Stimulated activated CD4-positive, alpha-beta T cell treated with anti-CD3 and anti-CD28 coated beads, Interleukin-15, amount 100 ng/mL, for 48 hours (primary cell): ENCODE measurements at places on chromosomes 12 and 14.

DNA sequence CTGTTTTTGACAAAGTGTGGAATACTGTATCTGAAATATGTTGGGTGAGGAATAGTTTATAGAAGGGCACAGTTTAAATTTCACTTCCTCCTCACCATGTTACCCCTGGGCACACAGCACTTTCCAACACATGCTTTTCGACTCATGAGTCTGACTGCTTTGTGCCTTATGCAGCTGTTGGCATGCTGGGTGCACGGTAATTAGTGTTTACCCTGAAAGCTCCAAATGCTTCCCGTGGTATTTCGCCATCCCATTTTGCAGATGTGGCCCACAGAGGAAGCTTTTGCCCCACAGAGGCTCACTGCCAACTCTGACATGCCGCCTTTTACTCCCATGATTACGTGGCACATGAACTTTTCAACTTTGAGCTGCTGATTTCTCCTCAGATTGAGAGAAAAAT lies 168.6 kb downstream of the PRKCH start:
- no peak for DNase-seq

- DNase-seq = no peak
Measured at GRCh38 chr12:27866373-27867101, 86.5 kb upstream of the MANSC4 start.

DNA sequence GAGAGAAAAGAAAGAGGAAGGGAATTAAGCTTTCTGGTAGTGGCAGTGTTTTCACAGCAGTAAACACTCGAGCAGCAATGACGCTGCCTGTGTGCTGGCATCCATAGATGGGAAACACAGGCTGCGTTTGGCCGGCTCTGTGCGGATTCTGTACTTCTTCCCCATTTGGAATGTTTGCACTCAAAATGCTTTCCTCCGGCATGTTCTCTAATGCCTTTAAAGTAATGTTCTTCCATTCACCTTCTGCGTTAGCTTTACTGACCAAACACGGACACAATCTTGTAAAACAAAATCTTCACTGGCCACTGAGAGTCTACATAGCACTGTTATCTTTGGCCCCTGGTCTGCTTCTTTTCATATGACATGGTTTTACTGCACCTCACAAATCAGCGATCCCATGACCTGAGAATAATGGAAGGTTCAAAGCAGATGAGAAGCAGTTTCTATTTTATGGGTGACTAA lies 31.4 kb downstream of the DCP1B start:
- DNase-seq = no peak

- DNase-seq = peak; percentile 96
Measured at GRCh38 chr12:66301944-66302826, at the start of gene HELB. TSS of gene HELB (plus strand) at chr12:66302493. CDS start at chr12:66302604, 111 bp downstream.
